ENCODE measurements at places on chromosomes 3 and 15.

- DNase-seq, result no peak
Measured at GRCh38 chr15:89751748-89752147, 699 bp upstream of the MESP1 start.

DNA sequence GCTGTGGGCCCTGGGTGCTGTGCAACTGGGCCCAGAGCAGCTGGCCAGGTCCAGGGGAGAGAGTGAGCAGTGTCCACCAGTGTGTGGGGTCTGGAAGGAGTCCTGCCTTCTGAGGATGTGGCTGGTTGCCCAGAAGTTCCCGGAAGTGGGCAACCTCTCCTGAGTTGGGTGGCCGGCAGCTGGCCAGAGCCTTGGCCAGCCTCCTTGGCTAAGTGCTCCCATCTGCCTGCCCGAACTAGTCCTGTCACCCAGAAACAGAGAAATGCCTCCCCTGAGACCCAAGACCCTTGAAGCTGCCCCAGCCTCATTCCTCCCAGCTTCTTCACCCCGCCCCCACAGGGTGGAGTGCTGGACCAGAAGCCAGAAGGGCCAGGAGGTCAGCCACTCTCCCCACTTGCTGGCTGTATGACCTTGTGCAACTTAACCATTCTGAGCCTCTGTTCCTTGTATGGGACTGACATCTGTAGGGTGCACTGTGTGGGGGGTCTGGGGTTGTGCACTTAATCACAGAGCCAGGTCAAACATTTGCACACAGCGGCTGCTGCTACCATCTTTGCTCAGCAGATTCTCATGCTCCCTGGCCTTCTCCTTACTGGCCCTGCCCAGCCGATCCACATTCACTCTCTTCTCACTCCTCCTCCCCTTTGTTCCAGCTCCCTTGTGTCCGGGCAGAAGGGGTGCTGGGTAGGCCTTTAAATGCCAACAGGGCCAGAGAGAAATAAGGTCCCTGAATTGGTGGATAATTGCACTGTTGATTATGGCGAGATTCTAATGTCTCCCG lies 7.5 kb upstream of the ALAS1 start:
- peak; percentile 13 for DNase-seq

DNA sequence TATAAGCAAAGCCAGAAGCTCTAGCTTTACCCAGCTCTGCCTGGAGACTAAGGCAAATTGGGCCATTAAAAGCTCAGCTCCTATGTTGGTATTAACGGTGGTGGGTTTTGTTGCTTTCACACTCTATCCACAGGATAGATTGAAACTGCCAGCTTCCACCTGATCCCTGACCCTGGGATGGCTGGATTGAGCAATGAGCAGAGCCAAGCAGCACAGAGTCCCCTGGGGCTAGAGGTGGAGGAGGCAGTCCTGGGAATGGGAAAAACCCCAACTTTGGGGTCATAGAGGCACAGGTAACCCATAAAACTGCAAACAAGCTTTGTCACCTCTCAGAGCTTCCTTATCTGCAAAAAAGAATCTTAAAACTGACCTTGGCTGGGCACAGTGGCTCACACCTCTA lies 6.6 kb downstream of the RHO start:
- no peak for DNase-seq

DNA sequence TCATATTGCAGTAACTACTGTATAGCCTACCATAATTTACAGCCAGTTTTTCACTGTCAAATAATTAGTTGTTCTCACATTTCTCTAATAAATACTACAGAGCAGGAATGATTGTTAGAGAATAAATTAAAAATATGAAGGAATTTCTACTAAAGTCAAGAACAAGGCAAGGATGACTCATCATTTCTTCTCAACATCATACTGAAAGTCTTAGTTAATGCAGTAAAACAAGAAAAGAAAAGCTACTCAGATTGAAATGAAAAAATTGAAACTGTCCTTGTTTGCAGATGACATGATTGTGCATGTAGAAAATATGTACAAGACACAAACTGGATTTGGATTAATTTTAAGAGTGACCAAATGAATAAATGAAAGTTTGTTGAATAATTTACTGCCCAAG lies 608.2 kb downstream of the NSUN3 start:
- DNase-seq, result no peak

DNA sequence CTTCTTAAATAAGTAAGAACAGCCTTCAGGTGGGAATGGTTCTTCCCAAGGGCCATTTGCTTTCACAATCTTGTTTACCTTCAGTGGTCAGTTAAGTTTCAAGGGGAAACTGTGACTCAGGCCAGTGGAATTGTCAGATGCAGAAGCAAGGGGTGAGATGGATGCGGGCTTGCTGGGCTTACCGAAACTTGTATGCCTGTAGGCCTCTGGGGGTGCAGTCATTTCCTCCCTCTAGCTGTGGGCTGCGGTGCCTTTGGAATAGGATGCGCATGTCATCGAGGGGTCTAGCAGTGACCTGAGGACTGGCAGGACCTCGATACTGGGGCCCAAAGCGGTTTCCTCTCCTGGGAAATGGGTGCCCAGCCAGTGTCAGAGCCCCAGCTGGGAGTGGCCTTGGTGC lies 121.6 kb downstream of the EEFSEC start:
- DNase-seq, result no peak

DNA sequence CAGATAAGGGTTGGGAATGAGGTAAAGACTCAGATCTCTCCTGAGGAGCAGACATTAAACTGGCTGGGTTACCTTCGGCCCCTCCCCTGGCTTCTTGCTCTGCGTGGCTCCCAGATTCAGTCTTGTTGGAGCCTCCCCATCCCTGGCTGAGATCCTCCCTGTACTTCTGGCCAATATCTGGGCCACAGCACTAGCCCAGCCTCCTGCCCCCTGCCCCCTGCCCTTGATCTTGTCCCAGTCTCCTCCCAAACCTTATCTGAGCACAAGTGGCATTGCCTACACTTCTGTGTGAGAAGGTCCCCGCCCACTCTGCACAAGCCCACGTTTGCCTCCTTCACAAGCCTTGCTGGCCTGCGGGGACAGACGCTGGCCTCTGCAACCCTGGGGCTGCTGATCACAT lies 16.8 kb downstream of the PLA2G4F start:
- peak; percentile 35 for DNase-seq

DNA sequence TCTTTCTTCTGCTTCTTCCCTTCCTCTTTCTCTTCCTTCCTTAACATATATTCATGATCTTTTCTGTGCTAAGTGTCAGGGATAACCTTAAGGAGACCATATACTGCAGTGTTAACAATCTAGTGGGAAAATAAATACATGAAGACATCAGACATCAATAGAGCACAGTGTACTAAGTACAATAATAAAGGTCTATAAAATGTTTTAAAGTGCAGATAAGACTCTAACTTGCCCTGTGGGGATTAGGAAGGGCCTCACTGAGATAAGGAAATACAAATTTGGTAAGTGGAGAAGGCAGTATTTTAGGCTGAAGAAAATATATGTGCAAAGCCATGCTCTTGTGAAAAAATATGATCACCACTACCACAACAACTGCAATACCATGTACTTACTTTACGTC lies 49.2 kb upstream of the NANOGP8 start:
- no peak for DNase-seq

DNA sequence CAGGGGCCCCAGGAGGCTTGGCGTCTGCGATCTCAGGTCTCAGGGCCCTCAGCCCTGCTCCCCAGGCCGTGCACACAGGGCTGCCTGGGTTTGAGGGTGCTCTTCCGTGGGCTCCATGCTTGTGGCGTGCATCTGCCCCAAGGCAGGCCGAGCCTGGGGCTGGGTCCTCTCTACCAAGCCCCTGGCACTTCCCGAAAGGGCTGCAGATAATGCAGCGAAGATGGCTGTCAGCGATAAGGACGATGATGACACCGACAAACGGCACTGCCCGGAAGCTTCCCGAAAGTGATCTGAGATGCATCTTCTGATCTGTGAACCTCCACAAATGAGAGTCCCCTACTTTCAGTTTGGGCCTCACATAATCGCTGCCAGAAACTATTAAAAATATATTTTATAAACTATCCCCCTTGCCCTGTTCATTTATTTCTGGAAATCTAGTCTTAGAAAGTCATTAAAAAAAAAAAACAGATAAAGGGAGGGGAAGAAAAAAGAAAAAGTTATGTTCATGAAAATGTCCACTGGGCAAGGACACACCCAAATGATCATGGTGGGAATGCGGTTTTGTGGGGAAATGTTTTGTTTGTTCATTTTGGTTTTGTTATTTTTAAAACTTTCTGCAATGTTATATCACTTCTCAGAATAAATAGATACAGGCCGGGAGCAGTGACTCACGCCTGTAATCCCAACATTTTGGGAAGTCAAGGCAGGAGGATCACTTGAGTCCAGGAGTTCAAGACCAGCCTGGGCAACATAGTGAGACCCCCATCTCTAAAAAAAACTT lies 51.5 kb downstream of the RPN1 start:
- DNase-seq, result no peak

DNA sequence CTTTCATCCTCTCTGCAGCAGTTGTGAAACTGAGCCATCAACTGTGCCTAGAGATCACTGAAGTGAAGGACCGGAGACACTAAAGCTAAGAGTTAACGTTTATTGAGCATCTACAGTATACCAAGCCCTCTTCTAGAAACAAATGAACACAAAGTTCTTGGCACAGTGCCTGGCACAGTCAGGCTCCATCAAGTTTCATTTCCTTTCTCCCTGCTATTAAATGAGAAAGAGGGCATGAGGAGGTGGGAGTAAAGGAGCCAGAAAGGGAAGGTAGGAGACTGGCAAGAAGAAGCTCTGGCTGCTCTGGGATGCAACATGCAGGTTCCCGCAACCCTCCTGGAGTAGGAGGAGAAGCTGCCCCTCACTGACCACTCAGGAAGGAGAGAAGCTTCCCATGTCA lies 30.6 kb downstream of the CYP19A1 start:
- no peak for DNase-seq

DNA sequence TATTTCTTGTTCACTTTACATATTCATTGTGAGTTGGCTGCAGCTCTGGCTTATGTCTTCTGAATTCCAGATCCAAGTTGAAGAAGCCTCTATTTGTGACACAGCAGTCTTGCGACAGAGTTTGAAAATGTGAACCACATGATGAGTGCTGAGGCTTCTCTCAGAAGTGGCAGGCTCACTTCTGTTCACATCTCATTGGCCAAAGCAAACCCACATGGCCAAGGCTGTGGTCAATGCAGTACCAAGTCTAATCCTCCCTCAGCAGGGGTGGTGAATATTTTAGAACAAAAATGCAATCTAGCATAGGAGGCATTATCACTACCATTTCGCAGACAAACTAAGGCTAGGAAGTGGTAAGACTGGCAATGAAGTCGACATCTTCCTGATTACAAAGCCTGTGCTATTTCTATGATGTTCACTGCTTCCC lies 45.2 kb downstream of the CDCP1 start:
- no peak for DNase-seq

- no peak for DNase-seq
Measured at GRCh38 chr3:78742491-78742890, 1025.3 kb downstream of the ROBO1 start.

DNA sequence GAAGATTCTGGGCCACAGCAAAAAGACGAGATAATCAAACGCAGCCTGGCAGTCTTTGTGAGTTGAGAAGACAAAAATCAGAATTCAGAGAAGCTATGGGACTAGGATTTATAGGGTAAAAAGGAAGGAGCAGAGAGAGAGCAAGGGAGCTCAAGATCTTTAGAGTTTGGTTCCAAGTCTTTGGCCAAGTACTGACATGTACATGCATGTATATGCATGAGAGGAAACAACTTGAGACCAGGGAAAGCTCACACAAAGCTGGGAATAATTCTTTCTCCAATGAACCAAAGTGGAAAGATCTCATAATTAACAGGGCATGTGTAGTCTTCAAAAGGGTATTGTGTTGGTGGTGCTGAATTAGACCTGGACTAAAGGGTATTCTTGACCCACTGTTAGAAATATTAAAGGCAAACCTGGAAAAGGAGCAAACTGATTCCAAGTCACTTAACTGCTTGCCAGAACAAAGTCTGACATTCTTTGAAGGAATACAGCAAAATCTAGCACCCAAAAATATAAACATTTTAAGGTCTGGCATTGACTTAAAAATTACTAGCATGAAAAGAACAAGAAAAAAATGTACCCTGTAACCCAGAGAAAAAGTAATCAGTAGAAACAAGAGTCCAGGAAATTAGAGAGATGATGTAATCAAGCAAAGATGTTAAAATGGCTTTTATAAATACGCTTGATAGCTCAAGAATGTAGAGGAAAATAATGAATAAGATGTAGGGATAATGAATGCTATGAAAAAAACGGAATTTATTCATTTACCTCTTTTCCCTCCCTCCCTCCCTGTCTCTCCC lies 226.0 kb upstream of the CGNL1 start:
- DNase-seq, result no peak

DNA sequence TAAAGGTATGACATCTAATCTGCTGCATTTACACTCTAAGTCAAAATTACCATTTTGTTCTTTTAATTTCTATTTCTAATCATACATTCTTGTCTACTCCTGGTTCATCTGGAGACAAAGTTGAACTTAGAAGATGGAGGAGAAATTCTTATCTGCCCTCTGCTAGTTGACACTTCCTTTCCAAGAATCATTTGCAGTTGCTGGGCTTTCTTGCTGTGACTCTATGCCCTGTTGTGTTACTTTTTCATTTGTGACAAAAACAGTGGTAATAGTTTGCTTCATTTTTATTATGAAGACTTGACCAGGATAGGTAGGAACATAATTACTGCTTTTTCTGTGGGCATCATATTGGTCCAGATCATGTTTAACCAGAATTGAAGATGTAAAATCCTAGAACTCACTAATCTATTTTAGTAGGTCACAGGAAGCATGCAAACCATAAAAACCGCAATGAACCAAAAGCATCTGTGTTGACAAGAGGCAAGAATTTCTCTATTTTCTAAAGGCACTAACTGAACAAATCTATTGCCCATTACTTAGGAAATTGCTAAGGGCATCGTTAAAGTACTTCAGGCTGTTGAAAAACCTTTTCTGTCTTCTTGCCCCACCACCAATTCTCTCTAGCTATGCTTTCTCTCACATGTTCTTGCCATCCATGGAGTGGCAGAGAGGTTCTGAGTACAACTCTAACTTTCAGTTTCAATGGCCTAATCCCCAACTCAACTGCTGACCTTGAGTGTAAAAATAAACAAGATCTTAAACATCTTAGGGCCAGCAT lies 4.2 kb upstream of the CCR2 start:
- DNase-seq, result no peak

GRCh38 chr3:167736264-167736787 lies 805 bp downstream of the SERPINI1 start:
- no peak for DNase-seq

DNA sequence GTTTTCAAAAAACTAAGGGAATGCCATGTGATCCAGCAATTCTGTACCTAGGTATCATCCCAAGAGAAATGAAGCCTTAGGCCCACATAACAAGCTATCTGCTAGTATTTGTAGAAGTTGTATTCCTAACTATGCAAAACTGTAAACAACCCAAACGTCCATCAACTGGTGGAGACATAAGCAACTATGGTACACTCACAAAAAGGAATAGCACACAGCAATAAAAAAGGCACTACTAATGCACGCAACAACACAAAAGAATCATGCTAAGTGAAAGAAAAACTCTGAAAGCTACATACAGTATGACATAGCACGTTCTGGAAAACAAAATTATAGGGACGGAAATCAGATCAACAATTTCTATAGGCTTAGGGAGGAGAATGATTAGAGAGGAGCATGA lies 15.3 kb downstream of the USP50 start:
- no peak for DNase-seq
